Regular cardiac myocyte (primary cell): ENCODE measurements at places on chromosomes 2 and 18. TPM values are rescaled to one million over a fixed set of nuclear protein-coding genes. Genes with fewer than 3 reads are reported as not detected.

The AQP12A gene
- not detected in 2 replicates for total RNA-seq

The WDR33 gene
- 22.8 and 24.0 TPM in 2 replicates for total RNA-seq

The FBXO48 gene
- total RNA-seq, result 0.28 and 0.58 TPM in 2 replicates

The TEKT4 gene
- not detected in 2 replicates for total RNA-seq

The KCTD1 gene
- total RNA-seq, result 9.0 and 11.9 TPM in 2 replicates
